SW 1271 (cell line): ENCODE measurements at places on chromosomes 13 and 19.

- DNase-seq, result no peak
Observed at GRCh38 chr19:35118268-35119020, 2.8 kb downstream of the FXYD3 start.

GRCh38 chr19:19418555-19419260, 13.2 kb downstream of the GATAD2A start:
- no peak for DNase-seq

GRCh38 chr13:59099182-59099974, 1064.3 kb downstream of the DIAPH3 start:
- DNase-seq, result no peak

DNA sequence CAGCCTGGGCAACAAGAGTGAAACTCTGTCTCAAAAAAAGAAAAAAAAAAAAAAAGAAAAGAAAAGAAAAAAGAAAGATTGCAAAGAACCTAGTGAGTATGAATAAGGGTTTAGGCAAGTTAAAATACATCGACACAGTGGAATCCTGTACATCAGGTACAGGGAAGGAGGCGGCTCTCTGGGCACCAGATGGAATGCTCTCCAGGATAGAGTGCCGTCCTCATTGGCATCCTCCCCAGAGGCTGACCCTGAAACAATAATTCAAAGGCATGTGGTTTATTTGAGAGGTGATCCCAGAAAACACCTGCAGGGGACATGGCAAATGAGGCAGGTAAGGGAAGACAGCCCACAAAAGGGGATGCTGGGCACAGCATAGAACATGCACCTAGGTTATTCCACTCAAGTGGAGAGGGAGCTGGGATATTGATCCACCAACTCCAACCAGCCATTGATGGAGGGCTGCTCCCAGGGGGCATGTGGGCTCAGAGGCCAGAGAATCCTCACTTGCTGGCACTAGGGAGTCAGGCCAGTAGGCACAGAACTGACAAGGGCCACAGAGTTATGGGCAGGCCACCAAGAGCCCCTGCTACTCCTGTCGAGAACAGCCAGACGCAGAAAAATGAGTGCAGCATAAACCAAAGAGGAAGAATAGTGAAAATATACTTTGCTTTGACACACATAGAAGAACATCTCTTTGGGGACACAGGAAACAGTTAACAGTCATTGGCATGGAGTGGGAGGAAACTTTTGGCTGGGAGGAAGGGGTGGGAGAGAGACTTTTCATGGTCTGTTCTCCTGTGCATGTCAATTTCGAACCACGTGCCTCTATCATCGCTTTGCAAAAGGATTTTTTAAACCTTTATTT, 4.2 kb downstream of the TSPAN16 start:
- DNase-seq, result no peak

DNA sequence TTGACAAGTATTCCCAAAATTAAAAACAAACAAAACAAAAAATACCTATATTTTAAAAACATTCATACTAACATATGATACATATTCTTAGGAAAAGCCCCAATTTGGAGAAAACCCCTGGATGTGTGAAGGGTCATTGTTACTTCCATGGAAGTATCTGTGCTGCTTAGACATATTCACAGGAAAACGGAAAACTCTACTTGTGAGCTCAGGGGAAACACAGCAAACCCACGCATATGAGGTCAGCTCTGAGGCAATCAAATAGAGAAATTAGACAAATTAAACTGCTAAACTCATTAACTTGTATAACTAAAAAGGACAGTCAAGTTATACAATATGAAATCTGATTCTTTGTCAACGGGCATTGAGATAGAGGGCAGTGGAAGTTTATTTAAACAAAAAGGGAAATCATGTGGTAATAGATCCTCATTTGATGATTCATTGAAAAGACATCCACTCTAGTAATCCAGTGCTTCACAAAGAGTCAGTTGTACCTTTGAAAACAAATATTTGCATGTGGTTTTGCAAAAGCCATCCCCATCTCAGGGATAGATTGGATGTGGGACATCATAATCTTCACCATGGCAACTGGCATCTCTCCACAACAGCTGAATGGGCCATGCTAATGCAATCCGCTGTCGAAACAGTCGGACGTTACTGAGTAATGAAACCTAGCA, 423.4 kb downstream of the ITGBL1 start:
- DNase-seq, result no peak

GRCh38 chr19:55173714-55174409, 6.2 kb downstream of the SYT5 start:
- DNase-seq, result peak; percentile 87

GRCh38 chr13:50225193-50226155, 210.2 kb downstream of the KCNRG start:
- DNase-seq, result no peak

DNA sequence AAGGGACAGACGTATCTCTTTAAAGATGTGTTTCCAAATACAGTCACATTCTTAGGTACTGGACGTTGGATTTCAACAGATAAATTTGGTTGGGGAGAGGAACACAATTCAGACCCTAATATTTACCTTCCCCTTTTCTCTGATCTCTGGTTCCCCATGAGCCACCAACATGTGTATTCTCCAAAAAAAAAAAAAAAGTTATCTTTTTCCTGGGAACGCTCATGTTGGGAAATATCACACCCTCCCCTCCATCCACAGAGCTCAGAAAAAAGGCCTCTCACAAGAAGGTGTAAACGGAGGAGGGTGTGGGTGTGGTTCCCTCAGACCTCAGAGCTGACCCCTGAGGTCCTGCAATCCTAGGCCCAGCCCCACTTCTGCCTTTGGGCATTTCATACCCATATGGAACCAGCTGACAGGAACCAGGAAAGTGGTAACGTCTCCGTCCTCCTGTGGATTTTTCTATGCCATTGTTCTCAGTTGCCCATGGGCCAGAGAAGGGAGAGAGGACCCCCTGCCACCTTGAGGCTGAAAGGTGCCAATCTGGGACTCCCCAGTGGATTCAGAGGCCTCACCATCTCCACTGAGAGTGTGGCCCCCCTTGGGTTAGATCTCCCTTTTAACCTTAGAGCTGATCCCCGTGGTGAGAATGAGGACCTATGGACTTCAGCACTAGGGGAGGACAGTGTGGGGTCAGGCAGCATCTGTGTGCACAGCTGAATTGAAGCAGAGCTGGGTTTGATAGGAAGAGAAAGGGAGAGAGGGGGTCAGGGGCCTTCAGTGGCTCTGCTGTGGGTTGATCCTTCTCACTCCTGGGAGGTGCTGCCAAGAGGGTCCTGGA, 8.4 kb upstream of the SIGLEC12 start:
- no peak for DNase-seq

GRCh38 chr19:1384085-1384462, 367 bp downstream of the NDUFS7 start:
- DNase-seq, result no peak

- DNase-seq, result no peak
Observed at GRCh38 chr19:722553-723101, 13.9 kb downstream of the PALM start.

DNA sequence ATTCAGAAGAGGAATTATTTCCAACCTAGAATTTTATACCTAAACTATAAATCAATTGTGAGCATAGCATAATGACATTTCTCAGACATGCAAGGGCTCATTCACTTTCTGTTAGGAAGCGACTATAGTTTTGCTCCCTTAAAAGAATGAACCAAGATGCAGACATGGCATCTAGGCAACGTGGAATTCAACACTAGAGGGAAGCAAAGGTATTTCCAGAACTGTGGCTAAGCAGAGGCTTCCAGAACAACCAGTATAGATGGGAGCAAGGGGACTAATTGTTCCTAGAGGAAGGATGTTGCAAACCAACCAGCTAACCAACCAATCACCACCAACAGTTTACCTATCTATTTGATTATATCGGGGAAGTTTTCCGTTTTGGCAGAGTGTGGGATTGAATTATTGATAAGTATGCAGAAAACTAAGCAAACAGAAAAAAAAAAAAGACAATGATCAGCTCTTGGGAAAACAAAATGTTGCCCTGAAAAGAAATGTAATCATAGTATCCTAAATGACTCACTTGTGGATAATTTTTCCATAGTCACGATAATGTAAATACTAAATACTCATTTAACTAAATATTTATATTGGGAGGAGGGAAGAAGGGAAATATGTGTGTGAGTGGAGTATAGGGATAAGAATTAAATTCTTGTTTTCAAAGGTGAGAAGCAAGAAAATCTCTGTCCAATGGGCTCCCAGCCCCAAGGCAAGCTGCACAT, 21.1 kb downstream of the ARL11 start:
- peak; percentile 56 for DNase-seq

DNA sequence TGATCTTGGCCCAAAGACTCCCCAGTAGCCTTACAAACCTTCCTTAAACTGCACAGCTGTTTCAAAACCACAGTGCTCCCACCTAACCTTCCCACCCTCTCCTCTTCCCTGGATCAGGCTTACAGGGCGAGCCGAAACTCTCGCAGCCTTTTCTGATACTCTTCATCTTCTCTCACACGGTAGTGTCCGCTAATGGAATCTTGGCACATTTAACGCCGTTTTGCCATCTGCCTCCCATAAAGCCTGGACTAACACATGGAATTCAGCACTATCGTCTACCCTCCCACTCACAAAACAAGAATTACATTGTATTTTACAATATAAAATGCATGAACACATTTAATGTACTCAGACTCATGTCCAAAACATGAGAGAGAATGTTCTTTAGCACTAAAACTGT, 135.9 kb downstream of the RAP2A start:
- no peak for DNase-seq

- DNase-seq, result no peak
Observed at GRCh38 chr19:17548145-17548544, 7.3 kb upstream of the COLGALT1 start.

DNA sequence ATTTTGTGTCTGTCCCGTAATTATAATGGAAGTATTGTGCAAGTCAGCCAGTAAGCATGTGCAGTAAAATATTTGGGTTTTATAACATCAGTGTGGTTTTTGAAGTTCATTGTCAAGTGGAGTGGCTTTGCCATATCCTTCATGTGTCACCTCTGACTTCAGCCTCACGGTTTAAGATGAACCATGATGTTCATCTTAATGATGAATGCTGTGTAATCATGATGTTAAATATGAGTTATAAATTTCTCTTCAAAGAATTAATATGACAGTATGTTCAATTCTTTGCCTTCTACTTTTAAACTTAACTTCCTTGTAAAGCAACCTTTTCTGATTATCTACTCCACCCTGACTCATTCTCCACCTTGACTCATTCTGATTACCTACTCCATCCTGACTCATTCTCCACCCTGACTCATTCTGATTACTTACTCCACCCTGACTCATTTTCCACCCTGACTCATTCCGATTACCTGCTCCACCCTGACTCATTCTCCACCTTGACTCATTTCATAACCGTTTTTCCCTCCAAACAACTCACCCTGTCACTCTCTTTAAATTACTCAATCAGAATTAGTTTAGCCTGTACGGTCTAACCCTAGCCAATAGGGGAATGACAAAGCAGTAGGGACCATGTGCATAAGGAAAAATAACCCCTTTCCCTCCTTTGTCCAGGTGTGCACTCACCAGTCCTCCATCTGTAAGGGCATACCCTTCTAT, 50.3 kb upstream of the ANKRD10 start:
- DNase-seq, result peak; percentile 53

GRCh38 chr13:94329277-94329676, 150.2 kb downstream of the DCT start:
- DNase-seq, result no peak

- no peak for DNase-seq
Observed at GRCh38 chr13:50730496-50731351, 112.8 kb downstream of the DLEU7 start.

DNA sequence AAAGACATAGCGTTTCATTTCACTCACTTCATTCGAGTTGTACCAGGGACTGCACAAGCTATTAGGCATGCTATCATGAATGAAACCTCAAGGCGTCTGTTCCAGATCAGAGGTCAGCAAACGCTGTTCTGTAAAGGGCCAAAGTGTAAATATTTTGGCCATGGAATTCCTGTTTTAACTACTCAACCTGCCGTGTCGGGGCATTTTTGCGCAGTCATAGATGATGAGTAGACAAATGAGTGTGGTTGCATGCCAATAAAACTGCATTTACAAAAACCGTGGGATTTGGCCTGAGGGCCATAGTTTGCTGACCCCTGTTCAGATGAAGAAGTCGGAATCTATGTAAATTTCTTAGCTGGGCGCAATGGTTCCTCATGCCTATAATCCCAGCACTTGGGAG, 6.5 kb downstream of the INSR start:
- no peak for DNase-seq

DNA sequence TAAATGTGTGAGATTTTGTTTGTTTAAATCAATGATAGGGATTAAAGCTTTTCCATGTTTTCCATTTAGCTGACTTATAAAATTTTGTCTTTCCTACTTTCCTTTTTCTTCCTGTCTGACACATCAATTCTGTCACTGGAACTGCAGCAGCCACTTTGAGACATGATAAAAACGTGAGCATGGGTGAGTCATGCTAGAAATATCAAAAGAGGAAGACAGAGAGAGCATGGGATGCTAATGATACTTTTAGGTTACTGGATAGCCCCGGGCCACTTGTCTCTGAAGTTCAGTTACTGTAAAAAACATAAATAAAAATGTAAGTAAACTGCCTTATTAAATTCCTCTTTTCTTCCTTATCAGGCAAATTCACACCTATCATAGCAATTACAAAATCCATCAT, 1332.0 kb upstream of the PCDH20 start:
- peak; percentile 44 for DNase-seq

DNA sequence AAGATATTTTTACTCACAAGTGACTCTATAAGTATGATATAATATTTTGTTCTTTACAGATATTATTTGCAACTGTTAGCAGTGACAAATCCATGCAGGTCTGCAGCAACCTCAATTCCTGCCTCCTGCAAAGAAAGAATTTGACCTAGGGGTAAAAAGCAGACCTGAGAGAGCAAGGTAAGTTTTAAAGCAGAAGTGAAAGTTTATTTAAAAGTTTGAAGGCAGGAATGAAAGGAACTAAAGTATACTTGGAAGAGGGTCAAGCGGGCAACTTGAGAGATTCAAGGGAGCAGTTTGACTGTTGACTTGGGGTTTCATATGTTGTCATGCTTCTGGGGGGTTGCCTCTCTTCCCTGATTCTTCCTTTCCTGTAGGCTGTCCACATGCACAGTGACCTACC, 520.1 kb upstream of the PCDH20 start:
- DNase-seq, result no peak

DNA sequence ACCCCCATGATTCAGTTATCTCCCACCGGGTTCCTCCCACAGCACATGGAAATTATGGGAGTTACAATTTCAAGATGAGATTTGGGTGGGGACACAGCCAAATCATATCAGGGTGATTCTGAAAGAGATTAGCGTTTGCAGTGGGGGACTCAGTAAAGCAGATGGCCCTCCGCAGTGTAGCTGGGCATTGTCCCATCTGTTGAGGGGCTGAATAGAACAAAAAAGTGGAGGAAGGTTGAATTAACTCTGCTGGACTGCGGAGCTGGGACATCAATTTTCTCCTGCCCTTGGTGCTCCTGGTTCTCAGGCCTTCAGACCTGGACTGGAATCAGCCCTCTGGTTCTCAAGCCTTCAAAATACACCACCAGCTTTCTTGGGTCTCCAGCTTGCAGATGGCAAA, 55.2 kb upstream of the CACNA1A start:
- DNase-seq, result no peak
